ENCODE measurements at places on chromosomes 6 and 20.

DNA sequence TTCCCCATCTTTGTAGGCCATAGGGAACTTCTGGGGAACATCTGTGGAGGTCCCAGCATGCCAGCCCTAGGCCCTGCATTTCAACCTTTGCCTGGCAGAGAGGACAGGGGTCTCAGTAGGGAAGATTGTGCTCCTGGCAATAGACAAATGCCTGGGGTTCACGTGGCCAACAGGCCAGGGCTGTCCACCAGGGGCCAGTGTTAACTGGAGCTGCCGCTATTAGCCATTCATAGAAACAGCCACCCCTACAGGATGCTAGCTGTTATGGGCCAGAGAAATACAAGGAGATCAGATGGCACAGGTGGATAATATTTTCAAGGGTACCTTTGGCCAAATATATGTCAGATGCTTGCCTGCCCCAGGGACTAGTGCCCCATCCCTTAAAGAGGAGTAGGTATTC is 932.9 kb downstream of the QKI start:
- no peak for DNase-seq

DNA sequence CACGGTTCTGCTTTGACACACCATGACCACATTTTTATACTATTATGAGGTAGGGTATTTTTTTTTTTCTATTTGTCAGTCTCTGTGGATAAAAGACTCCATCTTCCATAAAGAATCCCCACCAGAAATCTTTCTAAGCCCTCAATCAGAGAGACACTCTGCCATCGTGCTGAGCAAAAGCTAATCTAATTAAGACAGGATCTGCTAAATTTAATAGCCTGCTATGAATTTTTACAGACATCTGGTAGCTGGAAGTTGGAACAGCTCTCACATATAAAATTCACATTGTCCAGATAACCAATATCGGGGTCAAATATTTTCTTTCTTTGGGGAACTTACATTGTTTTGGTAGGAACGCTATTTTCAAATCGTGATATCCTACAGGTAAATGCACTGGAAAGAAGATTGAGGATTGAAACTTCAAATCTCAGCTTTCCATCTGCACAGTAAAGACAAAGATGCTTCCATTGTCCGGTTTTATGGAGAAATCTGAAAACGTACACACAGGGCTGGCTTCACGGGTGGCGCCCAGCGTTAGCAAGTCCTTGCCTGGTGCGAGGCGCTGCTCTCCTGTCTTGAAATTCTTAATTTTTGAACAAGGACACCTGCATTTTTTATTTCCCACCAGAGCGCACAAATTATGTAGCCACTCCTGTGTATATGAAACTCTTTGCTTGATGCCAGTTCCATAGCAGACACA is 573.8 kb upstream of the NOX3 start:
- no peak for DNase-seq

GRCh38 chr6:105510746-105511145 is 107.9 kb upstream of the PREP start:
- peak; percentile 66 for DNase-seq

DNA sequence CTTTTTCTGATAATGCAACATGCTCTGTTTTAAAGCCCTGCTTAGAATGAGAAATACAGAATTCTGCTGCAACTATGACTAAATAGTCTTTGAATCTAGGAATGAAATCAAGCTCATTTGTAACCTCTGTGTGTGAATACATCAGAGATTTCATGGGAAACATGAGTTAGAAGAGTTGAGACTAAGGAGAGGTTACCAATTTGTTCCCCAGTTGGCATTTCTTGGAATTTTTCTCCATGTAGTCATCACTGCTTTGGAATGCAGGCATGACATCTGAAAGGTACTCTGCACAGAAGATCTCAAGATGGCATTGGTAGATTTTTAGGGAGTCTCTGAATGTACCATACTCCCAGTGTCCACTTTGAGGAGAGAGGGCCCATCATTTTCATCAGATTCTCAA is 237.2 kb downstream of the TFAP2A start:
- DNase-seq = no peak

DNA sequence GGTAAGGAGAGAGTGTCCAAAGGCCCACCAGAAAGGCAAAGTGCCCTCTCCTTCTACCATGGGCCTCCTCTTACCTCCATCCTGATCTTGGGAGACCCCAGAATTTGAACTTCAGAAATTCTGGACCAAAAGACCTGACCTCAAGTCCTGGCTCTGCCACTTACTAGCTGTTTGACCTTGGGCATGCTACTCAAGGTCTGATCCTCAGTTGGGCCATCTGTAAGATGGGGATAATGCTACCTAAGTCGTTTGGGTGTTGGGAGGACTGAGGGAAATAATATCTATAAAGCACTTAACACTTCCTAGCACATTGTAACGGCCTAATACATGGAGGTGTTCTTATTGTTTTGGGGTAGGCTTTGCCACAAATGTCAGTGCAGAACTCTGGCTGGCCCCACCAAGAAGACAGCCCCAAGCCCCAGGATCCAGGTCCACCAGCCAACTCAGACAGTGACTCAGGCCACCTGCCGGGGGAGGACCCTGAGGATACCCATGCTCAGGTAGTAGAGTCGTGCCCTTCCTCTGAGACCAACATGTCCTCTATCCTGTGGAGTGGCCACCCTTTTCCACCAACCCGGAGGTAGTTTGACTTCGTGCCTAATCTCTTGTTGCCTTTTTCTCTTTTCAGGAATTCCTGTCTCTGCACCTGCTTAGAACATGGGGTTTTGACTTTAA is 2.7 kb downstream of the PRICKLE4 start:
- DNase-seq = no peak

GRCh38 chr6:148892247-148892646 is 145.4 kb downstream of the UST start:
- peak; percentile 36 for DNase-seq

- DNase-seq = no peak
Observed at GRCh38 chr6:118371955-118372354, 176.1 kb upstream of the PLN start.

GRCh38 chr6:54255886-54256285 is 52.4 kb upstream of the TINAG start:
- DNase-seq = peak; percentile 11

- DNase-seq = no peak
Observed at GRCh38 chr20:38230957-38231526, 29.5 kb downstream of the KIAA1755 start.

GRCh38 chr6:168408504-168409136 is 32.4 kb upstream of the SMOC2 start:
- DNase-seq = no peak

DNA sequence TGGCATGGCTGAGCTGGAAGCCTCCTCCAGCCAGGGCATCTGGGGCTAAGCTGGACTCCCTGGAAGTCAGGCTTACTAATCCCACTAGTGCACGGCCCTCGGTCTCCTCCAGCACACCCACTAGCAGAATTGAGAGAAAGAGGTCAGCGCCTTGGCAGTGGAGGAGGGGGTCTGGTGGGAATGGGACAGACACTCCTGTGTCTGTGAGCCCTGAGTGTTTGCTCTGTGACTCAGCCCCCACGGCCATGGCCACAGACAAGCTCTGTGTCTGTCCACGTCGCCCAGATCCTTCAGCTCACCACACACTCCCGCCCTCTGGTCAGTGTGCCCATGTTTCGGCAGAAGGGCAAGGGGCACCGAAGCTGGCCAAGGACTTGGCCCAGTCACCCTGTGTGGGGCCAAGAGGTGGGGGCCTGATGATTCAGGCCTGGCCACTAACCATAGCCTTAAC is 8.8 kb downstream of the MDFI start:
- DNase-seq = no peak

GRCh38 chr20:63543131-63543530 is 4.4 kb downstream of the SRMS start:
- no peak for DNase-seq

DNA sequence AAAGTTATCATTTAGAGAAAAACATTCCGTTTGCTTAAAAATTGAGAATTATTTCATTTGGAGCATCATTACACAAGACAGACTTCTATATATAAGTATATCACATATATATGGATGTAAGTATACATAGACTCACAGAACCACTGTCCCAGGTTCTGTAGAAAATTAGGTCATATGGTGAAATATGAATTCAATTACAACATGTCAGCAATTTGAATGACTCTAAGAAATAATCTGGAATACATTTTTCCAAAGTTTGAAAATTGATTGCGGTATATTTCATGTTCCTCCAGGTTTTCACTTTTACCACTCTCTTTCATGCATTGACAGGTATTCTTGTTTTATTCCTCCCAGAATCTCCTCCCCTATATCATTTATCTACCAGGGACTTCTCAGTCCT is 892.3 kb downstream of the PHF3 start:
- no peak for DNase-seq

- no peak for DNase-seq
Observed at GRCh38 chr20:19659448-19659847, 98.6 kb upstream of the RIN2 start.

- no peak for DNase-seq
Observed at GRCh38 chr20:13694420-13695150, 55.9 kb upstream of the TASP1 start.

DNA sequence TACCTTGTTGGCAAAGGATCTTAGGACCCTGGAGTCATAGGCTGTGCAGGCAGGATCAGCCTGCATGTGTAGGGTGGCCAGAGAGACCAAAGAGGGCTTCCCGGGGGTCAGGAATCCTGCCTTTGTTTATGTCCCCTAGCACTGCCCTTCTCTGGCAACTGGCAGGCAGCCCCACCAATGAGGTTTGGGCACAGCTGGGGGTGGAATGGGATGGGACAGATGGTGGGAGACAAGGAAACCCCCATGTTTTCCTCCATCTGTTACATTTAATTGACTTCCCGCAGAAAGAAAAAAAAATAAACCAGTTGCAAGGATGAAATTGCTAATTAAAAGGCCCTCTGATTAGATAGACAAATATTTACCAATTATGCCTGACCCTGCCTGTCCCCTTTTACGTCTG is 27.6 kb downstream of the CD40 start:
- DNase-seq = no peak

Measured in fibroblast of skin of right biceps (primary cell).